ENCODE measurements at places on chromosomes 3 and 15. TPM values are rescaled to one million over a fixed set of nuclear protein-coding genes. Genes with fewer than 3 reads are reported as not detected.

CMTM6 gene
- 11.3 TPM for total RNA-seq

EPHA3 gene
- 2.9 TPM for total RNA-seq

GOLIM4 gene
- total RNA-seq: 57.3 TPM

TM4SF4 gene
- not detected for total RNA-seq

ZNF80 gene
- total RNA-seq: not detected

NMB gene
- total RNA-seq: 3.9 TPM

HDGFL3 gene
- total RNA-seq: 32.8 TPM

ACY1 gene
- 32.3 TPM for total RNA-seq

IQCH gene
- total RNA-seq: 0.51 TPM

RASL12 gene
- 23.3 TPM for total RNA-seq

SPINK8 gene
- not detected for total RNA-seq

LMAN1L gene
- 21.9 TPM for total RNA-seq

CHST2 gene
- 1.9 TPM for total RNA-seq

ZNF660 gene
- total RNA-seq: 0.49 TPM

GLDN gene
- total RNA-seq: 8.4 TPM

CFAP44 gene
- total RNA-seq: 2.2 TPM

MOBP gene
- not detected for total RNA-seq

GOLGA8B gene
- 7.1 TPM for total RNA-seq

DPPA4 gene
- not detected for total RNA-seq

SMCO1 gene
- 78.6 TPM for total RNA-seq

FURIN gene
- total RNA-seq: 51.2 TPM

PLD1 gene
- total RNA-seq: 78.0 TPM

SLC22A14 gene
- total RNA-seq: not detected

TBC1D23 gene
- 35.4 TPM for total RNA-seq

ISLR gene
- total RNA-seq: 13.8 TPM

AGBL1 gene
- not detected for total RNA-seq

CAND2 gene
- 56.7 TPM for total RNA-seq

AHSG gene
- not detected for total RNA-seq

SV2B gene
- 3.5 TPM for total RNA-seq

KBTBD13 gene
- total RNA-seq: 8.4 TPM

DNAH1 gene
- 2.2 TPM for total RNA-seq

ARPIN gene
- total RNA-seq: 12.0 TPM

CCR8 gene
- total RNA-seq: not detected

HIGD2B gene
- not detected for total RNA-seq

PLA2G4E gene
- 0.05 TPM for total RNA-seq

CISH gene
- total RNA-seq: 13.2 TPM

SENP5 gene
- 15.8 TPM for total RNA-seq

PAK2 gene
- total RNA-seq: 45.4 TPM

CCR9 gene
- total RNA-seq: not detected

CCDC33 gene
- not detected for total RNA-seq

CLRN1 gene
- total RNA-seq: not detected

ATP6V1A gene
- total RNA-seq: 23.9 TPM

GHSR gene
- total RNA-seq: not detected

CAV3 gene
- total RNA-seq: 34.0 TPM

POLQ gene
- 0.57 TPM for total RNA-seq

SLC15A2 gene
- total RNA-seq: 3.9 TPM

ACKR4 gene
- 2.8 TPM for total RNA-seq

ALDH1L1 gene
- 23.1 TPM for total RNA-seq

PIF1 gene
- total RNA-seq: 0.73 TPM

WDR6 gene
- total RNA-seq: 83.3 TPM

BFSP2 gene
- not detected for total RNA-seq

TRPM1 gene
- total RNA-seq: not detected
